MCF 10A (cell line): ENCODE measurements at places on chromosomes 2 and 18. TPM values are rescaled to one million over a fixed set of nuclear protein-coding genes. Genes with fewer than 3 reads are reported as not detected.

- no peaks in the 10 kb centered on the region for H3K36me3 ChIP-seq
- DNase-seq: no peak
- peaks cover 6% of the 10 kb centered on the region for H3K4me1 ChIP-seq
- H3K27me3 ChIP-seq: no peaks in the 10 kb centered on the region
- no peak overlapping the region for H3K27ac ChIP-seq
Observed at GRCh38 chr2:67318993-67319481, 78.1 kb upstream of the ETAA1 start.

DNA sequence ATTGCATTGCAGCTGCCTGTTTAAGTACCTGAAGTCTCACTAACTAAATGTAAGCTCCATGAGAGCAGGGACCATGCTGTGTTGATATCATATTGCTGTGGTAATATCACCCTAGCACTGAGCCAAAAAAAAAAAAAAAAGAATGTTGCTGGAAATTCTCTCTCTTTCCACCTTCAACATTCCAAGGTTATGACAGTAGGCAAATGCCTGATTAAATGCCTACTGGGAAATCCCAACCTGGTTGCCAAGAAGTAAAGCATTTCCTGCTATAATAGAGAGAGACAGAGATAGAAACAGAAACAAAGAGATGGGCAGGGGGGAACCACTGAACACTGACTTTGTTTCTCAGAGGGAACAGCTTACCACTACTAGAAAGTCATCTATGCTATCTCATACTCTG lies 1604.2 kb downstream of the LRP1B start:
- H3K27me3 ChIP-seq: peaks cover 74% of the 10 kb centered on the region
- no peak for DNase-seq
- no peak overlapping the region for H3K4me3 ChIP-seq

DNA sequence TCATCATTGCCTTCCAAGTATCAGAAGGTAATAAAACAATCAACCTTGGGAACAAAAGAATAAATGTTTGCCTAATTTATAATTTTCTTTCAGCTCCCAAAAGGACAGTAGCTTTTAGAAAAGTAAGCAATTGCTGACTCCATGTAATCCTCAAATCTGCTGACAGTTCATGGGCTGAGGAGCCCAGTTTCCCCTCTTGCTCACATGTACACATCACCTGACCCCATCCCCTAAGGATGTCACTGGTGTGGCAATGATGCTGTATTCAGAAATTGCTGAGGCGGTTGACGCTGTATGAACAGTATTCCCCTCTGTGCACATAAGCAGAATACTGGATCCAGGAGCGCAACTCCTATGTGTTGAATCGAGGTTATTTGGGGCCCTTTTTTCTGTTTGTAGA lies 56.1 kb upstream of the LYPD1 start:
- no peaks in the 10 kb centered on the region for H3K4me1 ChIP-seq
- DNase-seq: no peak
- no peak overlapping the region for H3K27ac ChIP-seq
- H3K4me3 ChIP-seq: no peak overlapping the region

- peaks cover 38% of the 10 kb centered on the region for H3K36me3 ChIP-seq
- peaks cover 5% of the 10 kb centered on the region for H3K4me1 ChIP-seq
- H3K27ac ChIP-seq: no peak overlapping the region
- DNase-seq: no peak
- H3K27me3 ChIP-seq: no peaks in the 10 kb centered on the region
Observed at GRCh38 chr18:51171625-51172259, 25.7 kb downstream of the MEX3C start.

DNA sequence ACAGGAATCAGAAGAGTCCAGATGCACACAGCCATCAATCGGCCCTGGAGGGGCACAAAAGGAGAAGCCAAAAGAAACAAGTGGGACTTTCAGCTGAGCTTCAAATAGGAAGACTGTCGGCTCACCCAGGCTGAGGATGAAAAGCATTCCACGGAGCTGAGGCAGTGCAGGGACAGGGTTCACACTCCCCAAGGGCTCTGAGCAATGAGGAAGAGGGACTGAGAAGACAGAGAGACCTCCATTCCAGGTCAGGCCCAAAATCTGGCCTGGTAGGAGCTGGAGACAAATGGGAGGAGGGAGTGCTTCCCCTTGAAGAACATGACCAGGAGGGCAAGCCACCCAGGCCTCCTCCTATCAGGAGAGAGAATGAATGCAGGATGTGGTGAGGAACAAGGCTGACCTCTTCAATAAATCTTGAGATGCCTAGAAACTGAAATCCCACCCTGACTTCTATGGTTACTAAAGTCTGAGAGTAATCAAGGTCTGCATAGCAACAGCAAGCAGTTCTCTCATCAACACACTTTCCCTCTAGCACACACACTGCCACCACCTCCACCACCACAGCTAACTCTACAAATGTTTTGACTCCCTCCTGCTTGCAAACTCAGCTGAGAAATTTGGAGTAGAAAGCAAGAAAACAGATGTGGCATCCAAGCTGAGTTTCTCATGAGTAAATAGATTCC lies 434.4 kb downstream of the TNS1 start:
- no peak for DNase-seq
- peaks cover 7% of the 10 kb centered on the region for H3K27me3 ChIP-seq
- H3K27ac ChIP-seq: no peak overlapping the region
- no peaks in the 10 kb centered on the region for H3K4me1 ChIP-seq
- no peak overlapping the region for H3K4me3 ChIP-seq
- peaks cover 6% of the 10 kb centered on the region for H3K36me3 ChIP-seq

DNA sequence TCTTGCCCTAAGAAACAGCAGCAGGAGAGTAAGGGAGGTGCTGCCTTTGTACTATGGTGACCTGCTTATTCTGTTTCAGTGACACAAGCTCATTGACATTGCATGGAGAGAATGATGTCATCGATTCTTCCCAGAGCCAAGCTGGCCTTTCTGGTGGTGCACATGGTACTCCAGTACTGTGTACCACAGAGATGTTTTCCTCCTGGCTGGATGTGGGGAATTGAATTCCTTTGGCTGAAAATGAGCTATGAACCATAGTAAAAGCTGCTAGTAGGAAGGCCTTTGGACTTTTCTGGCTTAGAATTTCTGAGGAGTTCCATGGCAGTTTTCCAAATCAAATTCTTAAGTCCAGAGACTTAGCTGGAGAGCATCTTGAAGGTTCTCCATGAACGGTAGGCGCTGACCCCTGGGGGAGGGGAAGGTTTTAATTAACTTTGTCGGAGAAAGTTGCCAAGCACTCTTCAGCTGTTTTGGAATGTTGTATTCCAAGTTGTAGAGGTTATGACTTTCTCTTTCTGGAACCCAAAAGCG lies 17.1 kb upstream of the B3GNT2 start:
- no peaks in the 10 kb centered on the region for H3K27me3 ChIP-seq
- no peaks in the 10 kb centered on the region for H3K4me1 ChIP-seq
- no peak overlapping the region for H3K27ac ChIP-seq
- no peak for DNase-seq

GRCh38 chr2:159516241-159516758 lies 100.0 kb downstream of the BAZ2B start:
- H3K4me1 ChIP-seq: peaks cover 20% of the 10 kb centered on the region
- no peaks in the 10 kb centered on the region for H3K27me3 ChIP-seq
- peak; percentile 76 for DNase-seq

- no peak overlapping the region for H3K4me3 ChIP-seq
- no peaks in the 10 kb centered on the region for H3K36me3 ChIP-seq
- peaks cover 9% of the 10 kb centered on the region for H3K4me1 ChIP-seq
Observed at GRCh38 chr2:24107-24506, 22.2 kb downstream of the FAM110C start.

DNA sequence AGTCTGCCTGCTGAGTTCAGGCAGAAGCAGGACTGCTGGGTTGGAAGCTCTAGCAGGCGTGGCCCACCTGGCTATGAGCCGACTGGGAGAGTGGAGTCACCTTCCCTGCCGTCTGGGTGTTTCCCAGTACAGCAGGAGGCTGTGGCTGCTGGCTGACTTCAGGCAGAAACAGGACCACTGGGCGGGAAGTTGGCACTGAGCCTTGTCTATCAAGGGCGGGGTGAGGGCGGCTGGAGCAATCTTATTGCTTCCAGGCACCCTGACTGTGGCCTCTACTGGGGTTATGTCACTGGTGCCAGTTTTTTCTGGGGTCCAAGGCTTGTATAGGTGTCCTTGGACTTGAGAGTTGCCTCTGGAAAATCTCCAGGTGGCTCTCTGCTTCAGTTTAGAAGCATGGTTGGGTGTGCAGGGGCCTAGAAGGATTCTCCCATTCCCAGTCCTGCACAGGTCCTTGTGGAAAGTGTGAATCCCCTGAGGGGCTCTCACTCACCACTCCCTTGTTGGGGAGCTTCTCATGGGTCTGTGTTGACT lies 30.5 kb downstream of the LTBP1 start:
- no peak overlapping the region for H3K27ac ChIP-seq
- no peaks in the 10 kb centered on the region for H3K27me3 ChIP-seq
- peak; percentile 91 for DNase-seq
- H3K4me1 ChIP-seq: peaks cover 15% of the 10 kb centered on the region

DNA sequence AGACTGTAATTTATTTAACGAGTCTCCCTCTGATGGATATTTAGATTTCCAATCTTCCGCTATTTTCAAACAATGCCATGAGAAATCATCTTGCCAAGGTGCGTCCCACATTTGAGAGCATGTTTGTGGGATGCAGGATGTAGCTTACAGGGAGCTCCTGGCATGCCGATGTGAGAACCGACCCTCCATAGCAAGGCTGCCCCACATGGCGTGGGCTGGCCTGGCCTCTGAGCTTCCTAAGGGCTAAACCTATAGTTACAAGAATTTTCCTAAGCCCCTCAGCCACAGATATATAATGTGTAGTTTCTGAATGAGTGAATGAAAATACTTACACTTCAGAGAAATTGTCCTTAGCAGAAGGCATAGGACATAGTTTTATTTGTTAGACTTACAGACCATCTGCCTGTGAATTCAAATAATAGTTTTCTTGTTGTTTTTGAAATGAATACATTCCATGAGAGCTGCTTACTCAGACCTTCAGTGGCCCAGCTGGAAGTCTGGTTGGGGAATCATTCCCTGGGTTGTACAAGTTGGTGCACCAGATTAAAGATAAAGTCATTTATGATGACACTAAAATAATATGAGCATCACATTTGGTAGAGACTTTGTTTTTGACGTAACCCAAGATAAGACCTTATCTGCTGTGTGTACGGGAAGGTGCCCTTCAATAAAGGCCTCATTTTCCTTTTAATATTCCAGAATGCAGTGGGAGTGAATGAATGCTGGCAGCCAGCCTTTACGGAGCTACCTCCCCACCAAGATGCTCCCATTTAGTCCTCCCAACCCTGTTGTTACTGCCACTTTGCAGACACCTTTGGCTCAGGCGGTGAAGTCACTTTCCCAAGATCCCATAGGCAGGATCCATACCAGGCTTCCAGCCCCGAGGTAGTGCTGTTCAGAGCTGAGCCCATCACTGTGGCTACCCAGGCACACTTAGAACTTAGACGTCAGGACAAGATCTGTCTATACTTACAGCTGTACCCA lies 107.1 kb downstream of the GLI2 start:
- H3K27me3 ChIP-seq: no peaks in the 10 kb centered on the region
- no peak overlapping the region for H3K27ac ChIP-seq
- no peak overlapping the region for H3K4me3 ChIP-seq

- no peaks in the 10 kb centered on the region for H3K36me3 ChIP-seq
- H3K27me3 ChIP-seq: no peaks in the 10 kb centered on the region
- DNase-seq: peak; percentile 63
- H3K4me1 ChIP-seq: no peaks in the 10 kb centered on the region
- H3K4me3 ChIP-seq: no peak overlapping the region
Observed at GRCh38 chr2:72993147-72993932, 76.0 kb downstream of the EMX1 start.

DNA sequence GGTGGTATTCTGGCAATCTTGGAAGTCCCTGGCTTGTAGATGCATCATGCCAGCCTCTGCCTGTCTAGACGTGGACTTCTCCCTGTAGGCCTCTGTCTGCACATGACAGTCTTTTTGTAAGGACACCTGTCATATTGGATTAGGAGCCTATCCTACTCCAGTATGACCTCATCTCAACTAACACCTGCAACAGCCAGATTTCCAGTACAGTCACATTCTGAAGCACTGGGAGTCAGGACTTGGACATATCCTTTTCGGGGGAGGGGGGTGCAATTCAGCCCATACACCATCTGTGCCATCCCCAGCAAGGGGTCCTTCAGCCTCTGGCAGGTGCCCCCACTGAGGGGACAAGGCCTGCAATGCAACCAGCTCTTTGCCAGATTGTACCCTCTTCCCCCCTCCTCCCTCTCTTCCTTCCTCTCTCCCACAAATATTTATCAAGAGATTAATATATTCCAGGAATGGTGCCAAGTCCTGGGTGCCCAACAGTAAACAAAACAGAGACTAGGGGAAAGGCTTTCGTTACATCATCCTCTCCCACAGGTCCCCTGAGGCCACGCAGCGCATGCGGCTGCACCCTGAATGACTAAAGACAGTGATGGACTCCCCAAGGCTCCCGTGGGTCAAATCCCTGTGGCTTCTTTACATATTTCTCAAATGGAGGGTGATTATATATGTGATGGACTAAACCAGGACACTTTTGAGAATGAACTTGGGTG lies 20.5 kb upstream of the MYCN start:
- H3K4me3 ChIP-seq: no peak overlapping the region
- peak; percentile 36 for DNase-seq
- peaks cover 14% of the 10 kb centered on the region for H3K4me1 ChIP-seq
- peaks cover 65% of the 10 kb centered on the region for H3K27me3 ChIP-seq

DNA sequence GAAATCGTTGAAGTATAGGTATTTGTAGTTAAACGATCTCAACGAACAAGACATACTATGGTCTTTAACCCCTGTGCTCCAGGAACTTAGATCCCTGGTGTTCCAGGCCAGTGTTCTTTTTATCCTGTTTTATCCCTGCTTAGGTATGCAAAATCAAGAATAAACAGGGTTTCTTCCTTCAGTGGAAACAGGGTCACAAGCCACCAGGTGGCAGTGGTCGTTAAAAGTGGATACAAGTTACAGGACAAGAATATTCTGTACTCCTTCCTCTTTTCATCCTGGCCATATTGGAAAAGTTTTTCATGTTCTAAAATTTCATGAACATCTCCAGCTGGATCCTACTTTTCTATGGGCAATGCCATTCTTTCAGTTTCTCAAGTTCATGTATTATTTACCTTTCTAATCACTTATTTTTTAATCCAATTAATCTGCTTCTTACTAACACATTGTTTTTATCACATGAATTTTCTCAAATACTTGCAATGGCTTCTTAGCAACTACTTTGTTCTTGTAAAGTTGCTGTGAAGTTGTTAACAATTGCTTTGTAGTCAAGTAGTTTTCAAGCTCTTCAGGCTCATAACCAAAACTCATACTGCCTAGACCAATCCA lies 16.4 kb upstream of the HNMT start:
- H3K27ac ChIP-seq: no peak overlapping the region
- H3K4me1 ChIP-seq: peaks cover 11% of the 10 kb centered on the region
- peak; percentile 72 for DNase-seq
- H3K4me3 ChIP-seq: no peak overlapping the region
- no peaks in the 10 kb centered on the region for H3K36me3 ChIP-seq

- DNase-seq: no peak
- H3K4me1 ChIP-seq: no peaks in the 10 kb centered on the region
- no peak overlapping the region for H3K4me3 ChIP-seq
- no peaks in the 10 kb centered on the region for H3K27me3 ChIP-seq
- H3K27ac ChIP-seq: no peak overlapping the region
Observed at GRCh38 chr2:22110244-22110651, 986.5 kb downstream of the TDRD15 start.

NLRC4 gene
- total RNA-seq: 0.12 and 0.27 TPM in 2 replicates

ALPI gene
- total RNA-seq: not detected in 2 replicates

TRMT61B gene
- 10.4 and 13.4 TPM in 2 replicates for total RNA-seq

MBP gene
- total RNA-seq: 31.6 and 31.7 TPM in 2 replicates

SERPINB10 gene
- total RNA-seq: not detected in 2 replicates

DDX1 gene
- total RNA-seq: 97.8 and 119 TPM in 2 replicates

CXCR1 gene
- 0.12 TPM in 1 of 2 replicates, not detected in the other for total RNA-seq
